ENCODE measurements at places on chromosomes 1 and 21.

DNA sequence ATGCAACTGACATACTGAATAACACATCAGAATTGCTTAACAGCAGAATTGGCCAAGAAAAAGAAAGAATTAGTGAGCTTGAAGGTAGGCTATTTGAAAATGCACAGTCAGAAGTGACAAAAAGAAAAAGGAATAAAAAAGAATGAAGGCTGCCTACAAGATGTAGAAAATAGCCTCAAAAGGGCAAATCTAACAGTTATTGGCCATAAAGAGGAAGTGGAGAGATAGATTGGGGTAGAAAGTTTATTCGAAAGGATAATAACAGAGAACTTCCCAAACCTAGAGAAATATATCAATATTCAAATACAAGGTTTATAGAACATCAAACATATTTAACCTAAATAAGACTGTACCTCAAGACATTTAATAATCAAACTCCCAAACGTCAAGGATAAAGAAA lies 67.5 kb downstream of the ATP6V1G3 start:
- DNase-seq, result no peak

GRCh38 chr1:218164930-218165700 lies 120.0 kb upstream of the RRP15 start:
- DNase-seq, result no peak

GRCh38 chr1:63847308-63847910 lies 73.6 kb downstream of the ROR1 start:
- DNase-seq, result no peak

DNA sequence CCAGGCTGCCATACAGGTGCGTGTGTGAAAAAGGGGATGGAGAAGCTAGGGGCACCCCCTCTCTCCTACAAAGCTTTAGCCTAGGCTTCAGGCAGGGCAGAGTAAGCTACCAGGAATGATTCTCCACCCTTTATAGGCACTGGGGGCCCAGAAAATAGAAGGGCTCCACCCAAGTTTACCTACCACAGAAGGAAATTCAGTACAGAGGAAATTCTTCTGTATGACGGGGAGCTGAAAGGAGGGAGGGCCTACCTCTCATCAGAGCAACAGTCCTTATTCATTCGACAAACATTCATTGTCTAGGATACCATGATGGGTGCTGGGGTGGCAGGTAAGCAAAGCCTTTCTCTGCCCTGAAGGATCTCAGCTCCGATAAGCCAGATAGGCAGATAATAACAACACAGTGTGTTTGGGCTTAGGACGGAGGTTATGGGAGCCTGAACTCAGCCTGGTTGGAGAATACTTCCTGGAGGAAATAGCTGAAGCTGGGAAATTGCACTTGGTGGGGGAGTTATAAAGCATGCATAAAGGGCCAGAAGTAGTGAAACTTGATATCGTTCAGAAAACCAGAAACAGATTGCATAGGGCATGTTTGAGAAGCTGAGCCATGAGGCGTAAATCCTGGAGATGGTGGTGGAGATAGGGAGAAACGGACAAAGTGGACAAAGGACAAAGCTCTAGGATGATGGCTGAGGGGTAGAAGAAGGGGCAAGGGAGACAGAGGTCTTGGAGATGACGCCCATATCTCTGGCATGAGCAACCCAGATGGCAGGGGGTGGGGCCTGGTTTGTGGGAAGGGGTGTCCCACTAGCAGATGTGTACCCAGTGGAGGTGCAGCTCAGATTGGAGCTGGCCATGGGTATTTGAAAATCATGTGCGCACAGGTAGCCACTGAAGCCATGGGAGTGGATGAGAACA lies 5.3 kb upstream of the P3R3URF start:
- DNase-seq, result no peak

- peak; percentile 54 for DNase-seq
Measured at GRCh38 chr1:236066828-236067386, 2.0 kb upstream of the NID1 start.

DNA sequence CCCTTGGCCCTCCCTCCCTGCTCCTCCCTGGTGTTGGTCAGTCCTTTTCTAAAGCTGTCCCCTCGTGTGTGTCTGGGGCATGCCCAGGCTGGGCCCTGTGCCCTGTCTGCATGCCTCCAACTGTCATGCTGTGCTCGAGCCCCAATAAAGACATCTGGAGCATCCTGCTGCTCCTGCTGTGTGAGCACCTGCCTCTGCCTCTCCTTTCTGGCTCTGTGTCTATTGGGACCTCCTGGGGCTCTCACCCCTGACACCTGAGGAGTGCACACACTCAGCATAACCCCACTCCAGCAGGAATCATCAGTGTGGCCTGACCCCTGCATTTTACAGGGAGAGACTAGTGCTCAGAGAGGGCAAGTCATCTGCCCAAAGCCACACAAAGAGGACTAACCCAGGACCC lies 23.7 kb downstream of the KCNC4 start:
- DNase-seq, result no peak

- no peak for DNase-seq
Measured at GRCh38 chr1:3609016-3609768, 2.1 kb downstream of the MEGF6 start.

DNA sequence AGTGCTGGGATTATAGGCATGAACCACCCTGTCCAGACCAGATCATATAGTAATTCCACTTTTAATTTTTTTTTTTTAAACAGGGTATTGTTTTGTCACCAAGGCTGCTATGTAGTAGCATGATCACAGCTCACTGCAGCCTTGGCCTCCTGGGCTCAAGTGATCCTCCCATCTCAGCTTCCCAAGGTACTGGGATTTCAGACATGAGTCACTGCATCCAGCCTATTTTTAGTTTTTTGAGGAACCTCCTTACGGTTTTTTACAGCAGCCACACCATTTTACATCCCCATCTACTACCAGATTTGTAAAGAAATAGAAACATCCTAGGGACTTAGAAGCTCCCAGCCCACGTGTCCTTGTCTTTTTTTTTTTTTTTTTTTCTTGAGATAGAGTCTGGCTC lies 24.0 kb downstream of the L1TD1 start:
- no peak for DNase-seq

- DNase-seq, result no peak
Measured at GRCh38 chr1:162709870-162710269, 77.6 kb downstream of the DDR2 start.

Measured in stimulated activated CD4-positive, alpha-beta T cell treated with anti-CD3 and anti-CD28 coated beads, Interleukin-4, amount 100 ng/mL, for 48 hours (primary cell).